ENCODE measurements at places on chromosomes 7 and 10.

DNA sequence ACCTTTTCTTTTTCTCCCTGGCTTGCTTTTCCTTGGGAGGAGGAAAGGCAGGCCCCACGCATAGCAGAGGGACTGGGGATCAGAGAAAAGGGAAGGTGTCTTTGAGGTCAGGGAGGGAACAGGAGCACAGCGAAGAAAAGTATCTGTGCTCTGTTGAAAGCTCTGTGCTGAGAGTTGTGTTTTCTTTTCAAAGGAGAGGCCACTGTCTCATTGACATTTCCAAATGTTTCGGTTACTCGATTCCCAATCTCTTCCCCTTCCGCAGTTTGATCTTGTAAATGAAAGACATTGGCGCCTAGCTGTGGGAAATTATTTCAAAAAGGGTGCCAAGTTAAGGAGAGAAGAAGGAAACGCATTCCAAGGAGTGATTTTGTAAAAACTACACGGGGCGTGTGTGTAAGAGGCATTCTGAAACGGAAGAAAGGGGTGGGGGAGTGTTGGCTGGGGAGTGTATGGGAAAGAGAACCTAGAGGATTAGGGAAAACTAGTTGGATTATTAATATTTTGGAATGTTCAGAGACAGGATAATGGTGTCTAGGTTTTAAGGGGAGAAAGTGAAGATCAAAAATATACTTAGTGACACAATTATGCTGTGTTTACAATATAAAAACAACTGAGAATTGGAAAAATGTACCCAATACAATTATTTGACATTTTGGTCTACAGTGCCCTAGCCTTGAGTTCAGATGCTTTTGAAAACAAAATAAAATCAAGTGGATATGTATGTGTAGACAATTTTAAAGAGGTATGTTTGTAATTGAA, 708 bp downstream of the KLHDC10 start:
- DNase-seq, result no peak

GRCh38 chr7:100949227-100949932, at the start of gene MUC3A:
TSS of gene MUC3A (plus strand) at chr7:100949534. CDS start at chr7:100949625, 91 bp downstream.
- DNase-seq, result no peak

- no peak for DNase-seq
These were observed 115.4 kb downstream of the WDR37 start for GRCh38 chr10:1171586-1171985.

DNA sequence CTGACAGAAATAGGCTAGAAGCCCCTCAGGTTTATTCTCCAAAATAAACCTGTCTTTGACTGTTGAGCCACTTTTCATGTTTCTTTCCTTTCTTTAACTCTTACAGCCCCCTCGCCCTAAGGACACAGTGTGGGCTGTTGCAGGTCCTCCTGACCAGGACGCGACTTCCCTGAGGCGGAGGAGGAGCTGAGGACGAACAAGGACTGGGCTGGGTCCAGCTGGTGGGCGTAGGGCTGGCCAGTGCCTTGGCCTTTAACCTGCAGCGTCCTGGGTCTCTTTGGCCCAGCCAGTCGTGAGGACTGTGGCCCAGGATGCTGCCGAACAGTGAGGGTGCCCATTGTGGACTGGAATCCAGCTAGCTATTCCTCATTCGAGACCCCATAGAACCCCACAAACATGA, 13.4 kb upstream of the BMS1 start:
- no peak for DNase-seq

DNA sequence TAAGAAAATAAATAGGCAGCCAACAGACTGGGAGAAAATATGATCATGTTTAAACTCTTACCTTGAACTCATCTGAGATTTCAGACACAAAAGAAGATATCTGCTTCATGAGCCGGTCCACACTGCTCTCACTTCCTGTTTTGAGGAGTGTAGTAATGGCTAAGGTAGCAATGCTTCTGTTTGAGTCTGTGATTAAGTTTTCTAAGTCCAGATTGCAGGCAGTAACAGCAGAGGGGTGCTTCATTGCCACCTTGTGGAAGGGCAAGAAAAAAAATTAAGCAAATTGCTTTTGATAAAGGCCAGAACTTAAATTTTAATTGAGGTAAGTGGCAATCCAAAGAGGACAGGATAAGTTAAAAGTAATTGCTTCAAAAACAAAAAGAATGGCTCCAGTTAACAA, 69.1 kb downstream of the MEST start:
- DNase-seq, result peak; percentile 1

DNA sequence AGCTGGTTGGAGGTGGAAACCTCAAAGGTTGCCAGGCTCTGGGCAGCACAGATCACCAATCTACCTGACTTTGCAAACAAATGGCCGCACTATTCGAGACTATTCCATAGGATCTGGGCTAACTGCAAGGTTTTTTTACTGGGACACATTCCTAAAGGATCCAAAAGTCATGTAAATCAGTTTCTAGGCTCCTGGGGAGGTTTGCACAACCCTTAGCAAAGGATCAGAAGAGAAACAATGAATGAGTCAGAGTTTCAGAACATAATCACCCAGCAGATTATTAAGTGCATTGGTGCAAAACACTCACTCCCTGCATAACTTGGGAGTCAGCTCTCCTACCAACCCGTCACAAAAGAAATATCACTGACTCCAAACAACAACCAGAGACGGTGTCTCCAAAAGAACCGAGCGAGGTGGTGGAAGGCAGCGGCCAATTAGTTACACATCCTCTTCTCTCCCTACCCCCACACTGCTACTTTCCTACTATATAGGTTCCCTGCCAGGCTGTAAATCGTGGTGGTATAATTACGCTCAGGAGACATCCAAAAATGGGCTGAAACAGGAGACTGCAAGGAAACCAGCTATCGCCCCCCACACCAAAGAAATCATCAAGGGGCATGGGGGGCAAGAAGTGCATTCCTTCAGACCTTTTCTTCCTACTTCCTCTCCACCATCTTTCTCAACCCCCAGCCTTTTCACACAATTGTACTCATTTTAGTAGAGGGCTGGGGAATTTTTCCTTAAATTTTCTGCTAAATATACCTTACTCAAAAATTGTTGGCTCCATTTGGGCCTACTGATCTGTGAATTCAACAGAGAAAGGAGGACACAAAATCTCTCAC, 3.2 kb downstream of the UBE2H start:
- DNase-seq, result peak; percentile 13

GRCh38 chr10:14477408-14477710, 146.6 kb upstream of the FRMD4A start:
- no peak for DNase-seq

- no peak for DNase-seq
These were observed 193.8 kb upstream of the PTER start for GRCh38 chr10:16242859-16243613.

GRCh38 chr7:149598721-149599308, 101.2 kb upstream of the ZNF746 start:
- no peak for DNase-seq

DNA sequence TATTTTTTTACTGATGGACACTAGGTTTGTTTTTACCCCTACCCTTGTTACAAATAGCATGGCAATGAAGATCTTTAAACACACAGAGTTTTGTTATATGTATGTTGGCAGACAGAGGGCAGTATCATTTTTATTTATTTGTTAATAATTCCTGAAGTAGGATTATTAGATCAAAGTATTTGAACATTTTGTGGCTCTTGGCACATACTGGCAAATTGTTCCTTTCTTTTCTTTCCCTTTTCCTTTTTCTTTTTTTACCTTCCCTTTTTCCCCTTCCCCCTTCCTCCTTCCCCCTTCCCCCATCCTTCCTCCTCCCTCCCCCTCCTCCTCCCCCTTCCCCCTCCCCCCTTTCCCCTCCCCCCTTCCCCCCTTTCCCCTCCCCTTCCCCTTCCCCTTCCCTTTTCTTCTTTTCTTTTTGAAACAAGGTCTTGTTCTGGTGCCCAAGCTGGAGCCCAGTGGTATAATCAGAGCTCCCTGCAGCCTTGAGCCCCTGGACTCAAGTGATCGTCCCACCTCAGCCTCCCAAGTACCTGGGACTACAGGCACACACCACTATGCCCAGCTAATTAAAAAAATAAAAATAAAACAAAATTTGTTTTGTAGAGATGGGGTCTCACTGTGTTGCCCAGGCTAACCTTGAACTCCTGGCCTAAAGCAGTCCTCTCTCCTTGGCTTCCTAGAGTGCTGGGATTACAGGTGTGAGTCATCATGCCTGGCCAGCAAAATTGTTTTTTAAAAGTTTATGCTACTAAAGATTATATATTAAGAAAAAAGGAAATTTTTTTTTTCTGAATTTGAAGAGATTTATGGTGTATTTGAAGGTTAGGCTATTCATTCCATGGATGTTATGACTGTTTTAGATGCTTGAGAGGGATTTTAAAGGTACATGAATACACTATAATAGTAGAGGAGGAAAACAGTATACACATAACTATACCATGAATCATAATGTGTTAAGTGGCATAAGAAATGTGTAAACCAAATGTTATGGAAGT, 39.3 kb downstream of the SEPTIN7 start:
- DNase-seq, result no peak

Data from CD4-positive, alpha-beta T cell treated with Interleukin-15 for 4 hours (primary cell).